ENCODE measurements at places on chromosomes 5 and 9.

DNA sequence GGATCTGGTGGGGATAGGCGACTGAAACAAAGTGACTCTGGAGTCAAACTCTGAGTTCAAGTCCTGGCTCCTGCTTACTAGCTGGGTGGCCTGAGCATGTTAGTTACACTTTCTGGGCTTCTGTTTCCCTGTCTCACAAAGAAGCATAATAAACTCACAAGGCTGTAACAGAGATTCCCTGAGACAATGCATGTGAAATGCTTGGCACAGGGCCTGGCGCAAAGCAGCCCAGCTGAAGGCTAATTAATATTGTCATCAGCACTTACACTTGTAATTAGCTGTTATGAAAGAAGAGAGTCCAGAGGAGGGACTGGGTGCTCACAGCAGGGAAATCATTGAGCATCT is 64.1 kb upstream of the SPOCK1 start:
- DNase-seq, result no peak

GRCh38 chr5:105872569-105873270 is 1798.0 kb downstream of the EFNA5 start:
- no peak for DNase-seq

DNA sequence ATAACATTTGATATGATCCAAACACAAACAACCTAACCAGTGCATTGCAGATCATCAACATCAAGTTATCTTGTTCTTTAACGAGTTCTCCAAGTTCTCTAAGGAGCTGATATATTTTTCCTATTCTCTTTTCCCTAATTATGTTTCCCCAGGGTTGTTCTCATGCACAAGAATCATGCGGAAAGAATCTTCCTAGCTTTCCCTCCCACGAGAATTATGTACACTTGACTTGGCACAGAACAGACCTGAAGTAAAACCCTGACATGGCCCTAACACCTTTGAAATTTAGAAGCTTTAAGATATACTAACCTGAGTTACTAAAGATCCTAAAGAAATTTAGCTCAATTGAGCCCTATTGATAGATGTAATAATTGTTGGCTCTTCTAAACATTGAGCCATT is 110.7 kb upstream of the FST start:
- no peak for DNase-seq

- no peak for DNase-seq
Observed at GRCh38 chr9:120396418-120396817, 183.5 kb downstream of the CDK5RAP2 start.

DNA sequence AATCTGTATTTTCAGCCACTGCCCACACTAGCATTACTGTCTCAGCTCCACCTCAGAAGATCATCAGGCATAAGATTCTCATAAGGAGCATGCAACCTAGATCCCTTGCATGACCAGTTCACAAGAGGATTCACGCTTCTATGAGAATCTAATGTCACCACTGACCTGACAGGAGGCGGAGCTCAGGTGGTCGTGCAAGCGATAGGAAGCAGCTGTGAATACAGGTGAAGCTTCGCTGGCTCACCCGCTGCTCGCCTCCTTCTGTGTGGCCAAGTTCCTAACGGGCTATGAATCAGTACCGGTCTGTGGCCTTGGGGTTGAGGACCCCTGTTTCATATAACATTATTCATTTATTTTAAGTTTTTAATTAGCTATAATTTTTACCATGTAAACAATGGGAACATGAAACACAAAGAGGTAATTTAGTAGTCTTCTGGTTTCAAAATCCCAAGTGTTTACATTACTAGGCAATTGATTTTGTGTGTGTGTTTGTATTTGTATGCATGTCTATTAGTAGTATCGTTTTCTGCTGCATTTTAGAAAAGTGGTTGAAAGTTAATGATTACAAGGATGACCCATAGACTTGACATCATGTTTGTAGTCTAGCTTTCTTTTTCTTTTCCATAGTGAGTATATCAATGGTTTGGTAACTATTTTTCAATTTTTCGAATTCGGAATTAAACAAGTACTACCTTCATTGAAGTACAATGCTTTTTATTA is 159.4 kb downstream of the TENT4A start:
- DNase-seq, result no peak

GRCh38 chr5:135568246-135568645 is 10.5 kb downstream of the CXCL14 start:
- DNase-seq, result no peak

DNA sequence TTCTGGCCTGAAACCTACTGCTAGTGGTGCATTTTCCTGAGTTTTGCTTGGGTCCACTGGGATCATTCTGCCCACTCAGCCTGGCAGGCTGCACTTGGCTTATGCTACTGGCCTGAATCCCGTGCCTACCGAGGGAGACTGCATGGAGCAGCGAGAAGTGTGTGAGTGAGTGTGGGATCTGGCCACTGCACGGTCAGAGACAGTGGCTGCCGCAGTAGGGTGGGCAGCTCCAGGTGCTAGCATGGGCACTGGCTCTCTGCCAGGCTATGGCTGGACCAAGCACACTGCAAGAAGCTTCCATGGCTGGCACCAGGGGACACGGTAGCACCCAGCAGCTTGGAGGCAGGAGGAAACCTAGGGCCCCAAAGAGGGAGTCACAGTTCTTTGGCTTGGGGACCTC is 1058.7 kb upstream of the ACO1 start:
- no peak for DNase-seq

DNA sequence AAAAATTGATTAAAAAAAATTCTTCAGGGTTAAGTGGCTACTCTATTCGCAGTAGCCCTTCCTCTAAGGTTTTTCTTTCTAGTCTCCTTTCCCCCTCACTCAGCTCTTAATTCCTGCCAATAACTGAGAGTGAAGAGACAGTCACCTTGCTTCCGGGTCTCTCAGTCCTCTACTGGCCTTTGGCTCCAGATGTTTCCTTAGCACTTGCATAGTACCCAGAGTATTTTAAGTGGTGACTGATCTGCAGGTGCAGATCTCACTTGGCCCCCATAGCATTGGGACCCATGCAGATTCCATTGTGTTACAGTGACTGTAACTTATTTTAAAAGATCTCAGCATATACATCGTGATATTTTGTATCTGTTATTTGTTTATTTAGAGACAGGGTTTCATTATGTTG is 66.2 kb downstream of the GCNT1 start:
- DNase-seq, result no peak

- DNase-seq, result no peak
Observed at GRCh38 chr9:101705135-101705661, 33.2 kb downstream of the GRIN3A start.

DNA sequence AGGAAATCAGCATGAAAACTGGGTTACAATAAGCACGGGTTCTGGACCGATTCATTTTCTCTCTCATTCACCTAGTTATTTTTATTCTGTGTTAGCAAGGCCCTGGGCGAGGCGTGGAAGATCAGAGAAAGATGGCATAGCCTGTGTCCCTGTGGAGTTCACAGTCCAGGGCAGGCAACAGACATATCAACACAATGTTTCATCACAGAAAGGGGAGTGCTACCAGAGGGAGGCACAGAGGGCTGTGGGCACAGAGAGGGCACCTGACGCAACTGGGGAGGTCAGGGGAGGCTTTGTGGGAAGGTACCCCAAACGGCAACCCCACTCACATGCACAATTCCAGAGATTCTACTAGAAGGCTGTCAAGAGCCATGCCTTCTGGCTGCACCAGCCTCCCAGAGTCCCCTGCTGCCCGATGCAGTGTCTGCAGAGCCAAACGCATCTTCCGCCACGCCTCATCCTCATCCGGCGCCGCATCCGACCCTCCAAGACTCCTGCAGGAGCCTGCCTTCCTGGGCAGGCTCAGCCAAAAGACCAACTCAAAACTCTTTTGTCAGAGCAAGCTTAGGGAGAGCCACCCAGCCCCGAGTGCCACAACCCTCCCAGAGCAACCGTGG is 1.4 kb downstream of the FAM193B start:
- no peak for DNase-seq

- no peak for DNase-seq
Observed at GRCh38 chr9:98886691-98887229, 56.9 kb upstream of the COL15A1 start.

Measured in hindlimb muscle (tissue), 1 donor.